ENCODE measurements at places on chromosomes 3 and 15.

- DNase-seq: no peak
These were observed 175.9 kb downstream of the CHST2 start for GRCh38 chr3:143295201-143296080.

DNA sequence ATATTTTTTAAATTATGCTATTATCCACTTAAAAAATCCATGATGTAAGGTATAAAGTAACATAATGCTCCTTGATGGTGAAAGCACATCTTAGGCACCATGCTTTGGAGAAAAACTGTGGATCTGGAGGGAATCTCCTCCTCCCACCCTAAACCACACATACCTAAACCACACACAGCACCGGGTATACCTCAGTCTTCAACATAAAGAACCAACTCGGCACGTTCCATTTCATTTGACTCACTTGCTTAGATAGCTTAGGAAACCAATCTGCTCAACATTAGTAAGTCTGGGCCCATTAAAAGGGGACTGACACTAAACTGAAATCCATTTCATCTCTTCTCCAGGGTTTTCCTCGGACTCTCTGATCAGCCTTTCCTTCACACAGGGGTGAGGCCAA is 945.7 kb upstream of the CFAP20DC start:
- no peak for DNase-seq

DNA sequence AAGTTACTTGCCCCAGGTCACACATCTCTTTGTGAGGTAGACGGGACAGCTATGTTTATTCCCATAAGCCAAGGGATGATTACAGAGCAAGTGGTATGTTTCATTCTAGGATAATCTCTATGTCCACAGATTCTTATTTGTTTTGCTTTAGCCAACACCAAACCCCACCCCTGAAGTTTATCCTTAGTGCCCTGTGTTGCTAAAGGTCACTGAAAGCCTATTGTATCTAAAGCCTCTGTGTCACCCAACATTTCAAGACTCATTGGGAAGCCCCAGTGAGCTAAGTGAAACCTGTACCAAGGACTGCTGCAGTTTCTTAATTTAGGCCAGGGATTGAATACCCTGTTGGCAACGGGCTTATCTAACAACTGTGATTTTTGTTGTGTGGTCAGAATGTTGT is 135.6 kb downstream of the ADAMTS9 start:
- no peak for DNase-seq

- no peak for DNase-seq
These were observed 220.4 kb downstream of the SNRPN start for GRCh38 chr15:25175033-25175788.

DNA sequence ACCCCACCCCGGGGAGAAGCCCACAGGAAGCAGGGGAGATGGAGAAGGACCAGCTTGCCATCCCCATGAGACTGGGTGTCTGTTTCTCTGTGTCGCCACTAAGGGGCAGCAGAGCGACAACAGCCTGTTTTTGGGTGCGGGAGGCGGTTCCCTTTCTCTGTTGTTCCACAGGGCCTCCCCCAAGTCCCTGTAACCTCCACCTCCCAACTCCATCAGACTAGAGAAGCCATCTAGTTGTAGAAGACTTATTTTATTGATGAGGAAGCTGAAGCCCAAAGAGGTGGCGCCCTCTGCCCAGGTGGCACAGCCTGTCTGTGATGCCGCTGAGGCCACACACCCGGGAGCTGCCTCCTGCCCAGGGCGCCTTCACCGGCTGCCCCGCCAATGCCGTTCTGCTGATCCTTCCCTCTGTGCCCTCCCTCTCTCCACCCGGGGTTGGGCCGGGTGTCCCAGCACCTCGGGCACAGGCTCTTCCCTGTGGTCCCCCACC is 3.9 kb upstream of the CCDC9B start:
- peak; percentile 36 for DNase-seq

DNA sequence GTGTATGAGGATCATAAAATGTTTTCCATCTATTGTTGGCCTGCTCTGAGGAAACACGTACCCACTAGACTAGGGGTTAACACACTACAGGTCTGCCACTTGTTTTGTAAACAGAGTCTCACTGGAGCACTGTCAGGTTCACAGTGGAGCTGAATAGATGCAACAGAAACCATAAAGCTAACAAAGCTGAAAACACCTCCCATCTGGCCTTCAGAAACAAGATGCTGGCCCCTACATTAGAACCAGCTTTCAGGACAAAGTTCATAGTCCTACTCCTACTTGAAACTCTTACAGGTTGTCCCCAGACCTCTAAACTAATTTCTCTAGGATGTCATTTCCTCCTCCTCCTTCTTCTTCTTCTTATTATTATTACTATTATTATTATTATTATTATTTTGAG is 42.3 kb downstream of the SNX4 start:
- no peak for DNase-seq

DNA sequence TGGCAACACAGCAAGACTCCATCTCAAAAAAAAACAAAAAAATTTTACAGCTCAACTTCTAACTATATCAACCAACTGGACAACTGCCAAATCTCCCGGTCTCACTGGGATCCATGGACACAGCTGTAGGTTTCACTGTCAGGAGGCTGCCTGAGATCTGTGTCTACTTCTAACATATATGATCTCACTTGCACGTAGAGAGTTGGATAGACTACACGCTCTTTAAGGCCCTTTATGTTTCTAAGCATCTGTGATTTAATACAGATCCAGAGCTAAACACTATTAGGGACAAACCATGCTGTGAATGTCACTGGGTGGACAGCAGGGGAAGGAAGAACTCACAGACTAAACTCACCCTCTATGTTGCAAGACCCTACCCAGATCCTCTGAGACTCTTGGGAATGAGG is 13.0 kb upstream of the APOD start:
- no peak for DNase-seq
